NCI-H748 treated with DMSO at 0.1 percent for 48 hours (cell line): ENCODE measurements at places on chromosomes 1 and 21.

DNA sequence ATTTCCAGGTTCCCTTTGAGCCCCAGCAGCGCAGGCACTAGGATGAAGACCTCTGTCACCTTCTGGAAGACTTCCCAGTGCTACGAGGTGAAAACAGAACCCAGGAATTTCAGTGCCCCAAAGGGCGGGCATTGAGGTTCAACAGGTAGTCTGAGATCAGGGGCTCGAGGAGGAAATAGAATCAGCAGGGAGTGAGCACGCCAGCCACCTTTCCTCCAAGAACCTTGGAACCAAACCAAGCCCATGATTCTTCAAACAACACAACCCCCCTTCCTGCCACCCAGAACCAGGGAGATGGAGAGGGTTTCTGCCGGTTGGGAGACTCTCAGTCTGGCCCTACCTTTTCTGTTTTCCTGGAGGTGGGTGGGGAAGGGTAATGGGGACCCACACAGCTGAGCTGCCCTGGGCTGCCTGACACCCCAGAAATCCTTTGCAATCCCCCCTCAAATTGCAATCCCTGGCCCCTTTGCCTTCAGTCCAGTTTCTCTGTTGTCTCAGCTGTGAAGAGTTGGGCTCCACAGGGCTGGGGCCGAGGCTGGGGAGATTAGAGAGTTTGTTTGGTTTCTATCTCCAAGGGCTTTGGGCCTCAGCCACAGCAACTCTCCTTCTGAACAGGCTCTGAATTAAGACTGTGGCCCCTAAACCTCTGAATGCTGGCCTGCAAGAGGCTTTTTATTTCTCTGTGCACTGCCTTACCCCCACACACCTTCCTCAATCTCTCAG is 11.9 kb downstream of the SLC41A1 start:
- DNase-seq, result no peak

GRCh38 chr1:184950227-184950626 is 24.1 kb downstream of the NIBAN1 start:
- DNase-seq, result no peak

- DNase-seq, result peak; percentile 79
These were observed 7.6 kb upstream of the ERG start for GRCh38 chr21:38505654-38506523.

DNA sequence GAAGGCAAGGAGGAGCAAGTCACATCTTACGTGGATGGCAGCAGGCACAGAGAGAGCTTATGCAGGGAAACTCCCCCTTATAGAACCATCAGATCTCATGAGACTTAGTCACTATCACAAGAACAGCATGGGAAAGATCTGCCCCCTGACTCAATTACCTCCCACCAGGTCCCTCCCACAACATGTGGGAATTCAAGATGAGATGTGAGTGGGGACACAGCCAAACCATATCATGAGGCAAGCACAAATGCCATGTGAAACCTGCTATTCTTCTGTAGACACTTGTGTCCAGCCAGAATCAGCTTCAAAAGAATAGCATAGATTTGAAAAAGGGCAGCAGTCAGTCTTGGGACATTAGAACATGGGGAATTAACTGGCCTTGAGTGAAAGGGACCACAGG is 32.2 kb upstream of the UBE2U start:
- DNase-seq, result no peak

GRCh38 chr21:16794950-16795349 is 717.9 kb upstream of the CXADR start:
- no peak for DNase-seq

DNA sequence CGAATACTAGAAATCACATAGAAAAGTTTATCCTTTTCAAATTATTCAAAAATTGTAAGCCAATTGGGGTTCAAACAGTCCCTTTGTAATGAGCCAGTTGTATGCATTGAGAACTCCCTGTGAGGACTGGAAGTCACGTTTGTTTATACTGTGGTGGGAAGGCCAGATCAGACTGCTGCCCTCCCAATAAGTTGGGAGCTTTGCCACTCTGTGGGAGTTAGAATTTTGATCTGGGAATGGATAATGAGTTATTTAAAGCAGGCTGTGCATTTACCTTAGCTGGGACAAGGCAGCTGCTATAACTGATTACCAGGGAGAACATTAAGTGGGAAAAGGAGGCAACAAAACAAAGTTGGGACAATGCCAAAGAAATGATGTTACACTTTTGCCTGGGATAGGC is 178.8 kb downstream of the SDCCAG8 start:
- DNase-seq, result no peak

DNA sequence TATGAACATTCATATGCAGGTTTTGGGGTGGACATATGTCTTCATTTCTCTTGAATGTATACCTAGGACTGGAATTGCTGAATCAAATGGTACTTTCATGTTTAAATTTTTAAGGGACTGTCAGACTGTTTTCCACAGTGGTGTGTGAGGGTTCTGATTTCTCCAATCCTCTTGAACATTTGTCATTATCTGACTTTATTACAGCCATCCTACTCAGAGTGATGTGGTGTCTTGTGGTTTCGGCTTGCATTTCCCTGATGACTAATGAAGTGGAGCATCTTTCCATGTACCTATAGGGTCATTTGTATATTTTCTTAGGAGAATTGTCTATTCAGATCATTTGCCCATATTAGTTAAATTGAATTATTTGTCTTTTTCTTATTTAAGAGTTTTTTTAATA is 35.4 kb upstream of the ZNF281 start:
- no peak for DNase-seq

- DNase-seq, result no peak
These were observed 13.5 kb downstream of the PSRC1 start for GRCh38 chr1:109269212-109269980.
